Dermis blood vessel endothelial cell (primary cell): ENCODE measurements at places on chromosomes 13 and 19. TPM values are rescaled to one million over a fixed set of nuclear protein-coding genes. Genes with fewer than 3 reads are reported as not detected.

DNA sequence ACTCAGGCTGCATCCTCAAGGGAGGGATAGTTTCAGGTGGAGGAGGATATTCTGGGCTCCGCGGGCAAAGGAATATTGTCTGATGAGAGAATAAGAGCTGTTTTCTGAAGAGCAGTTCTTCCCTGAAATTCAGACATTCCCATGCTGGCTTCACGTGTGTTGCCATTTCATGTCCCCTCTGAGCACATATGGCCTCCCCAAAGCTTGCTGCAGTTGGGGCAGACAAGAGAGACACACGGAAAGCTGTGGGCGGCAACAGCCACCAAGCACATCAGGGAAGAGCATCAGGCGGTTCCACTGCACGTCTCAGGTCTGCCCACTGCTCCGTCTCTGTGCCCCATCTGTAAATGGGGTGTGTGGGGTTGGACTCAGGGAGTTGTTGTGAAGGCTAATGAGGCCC, 247.5 kb upstream of the TSHZ3 start:
- DNase-seq = no peak

- DNase-seq = no peak
Observed at GRCh38 chr13:94610475-94610874, 8.8 kb downstream of the GPR180 start.

Gene SPHK2
- 8.8 and 12.6 TPM in 2 replicates for total RNA-seq

DNA sequence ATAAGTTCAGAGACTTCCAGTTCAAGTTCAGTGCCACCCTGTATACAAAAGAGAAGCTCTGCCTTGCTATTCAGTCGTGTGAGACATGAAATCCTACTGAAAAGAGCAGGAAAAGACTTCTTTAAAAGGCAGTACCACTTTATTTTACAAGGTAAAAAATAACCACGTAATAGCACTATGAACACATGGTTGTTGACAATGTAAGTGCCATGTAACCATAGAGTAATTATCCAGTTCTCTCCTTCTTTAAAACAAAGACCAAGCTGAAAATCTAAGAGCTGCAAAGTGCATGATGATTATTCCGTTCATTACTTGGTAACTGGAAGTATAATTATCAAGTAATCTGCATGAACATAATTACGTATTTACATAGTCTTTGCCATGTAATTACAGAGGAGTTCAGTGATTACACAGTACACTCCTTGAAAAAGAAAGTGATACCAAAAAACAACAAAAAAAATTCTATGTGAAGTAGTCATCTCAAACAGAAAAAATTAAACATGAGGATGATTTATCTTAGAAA, 288.7 kb downstream of the EFNB2 start:
- DNase-seq = no peak

Gene ZNF564
- total RNA-seq = 8.4 and 13.3 TPM in 2 replicates

DNA sequence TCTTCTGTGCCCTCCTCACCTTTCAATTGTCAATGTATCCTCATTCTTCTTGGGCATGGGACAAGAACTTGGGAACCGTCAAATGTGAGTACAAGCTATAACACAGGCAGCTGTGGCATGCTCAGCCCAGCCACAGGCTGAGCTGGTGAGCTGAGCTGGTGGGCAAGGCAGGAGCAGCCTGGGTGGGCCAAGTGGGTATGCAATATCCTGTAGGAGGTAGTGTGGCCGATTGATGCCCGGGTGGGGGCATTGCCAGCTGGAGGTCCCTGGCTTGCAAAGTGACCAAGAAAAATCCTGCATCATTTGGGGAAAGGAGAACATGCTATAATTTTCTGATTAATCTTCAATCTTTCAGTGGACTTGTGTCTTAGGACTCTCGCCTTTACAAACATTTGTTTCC, 507.2 kb upstream of the SLC10A2 start:
- DNase-seq = no peak

DNA sequence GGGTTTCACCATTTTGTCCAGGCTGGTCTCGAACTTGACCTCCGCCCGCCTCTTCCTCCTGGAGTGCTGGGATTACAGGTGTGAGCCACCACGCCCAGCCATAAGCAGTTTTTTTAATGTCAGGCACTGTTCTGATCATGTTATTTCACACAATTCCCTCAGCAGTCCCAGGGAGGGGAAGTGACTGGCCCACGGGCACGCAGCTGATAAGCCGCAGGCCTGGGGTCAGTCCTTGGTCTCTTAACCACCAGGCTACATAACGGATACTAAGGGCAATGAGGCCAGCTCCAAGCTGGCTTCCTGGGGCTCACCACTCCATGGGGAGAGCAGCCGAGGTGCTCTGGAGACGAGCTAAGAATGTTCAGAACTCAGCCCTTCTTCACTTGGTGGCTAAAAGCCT, 13.5 kb downstream of the BRSK1 start:
- DNase-seq = no peak

DNA sequence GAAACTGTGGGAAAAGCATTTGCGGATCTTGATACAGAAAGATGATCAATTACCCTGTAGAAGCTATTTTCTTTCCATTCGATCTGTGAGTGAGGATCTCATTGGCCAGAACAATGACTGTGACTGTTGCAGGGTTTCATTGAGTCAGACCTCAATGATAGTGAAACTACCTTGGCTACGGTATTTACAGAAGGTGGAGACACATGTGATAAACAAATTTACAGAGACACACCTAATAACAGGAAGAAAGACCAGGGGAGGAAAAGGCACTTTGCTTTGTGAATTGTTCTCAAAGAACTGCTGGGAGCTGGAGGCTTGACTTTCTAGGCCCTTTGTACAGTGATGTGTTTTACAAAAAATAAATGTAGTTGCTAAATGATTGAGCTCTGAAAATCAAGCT, 19.9 kb upstream of the ARGLU1 start:
- no peak for DNase-seq

Gene TCF3
- total RNA-seq = 94.1 and 144 TPM in 2 replicates

Gene SOX1
- total RNA-seq = not detected in 2 replicates

GRCh38 chr13:27793507-27794367, 1.5 kb downstream of the GSX1 start:
- no peak for DNase-seq

GRCh38 chr13:78197231-78197630, 278.6 kb upstream of the EDNRB start:
- no peak for DNase-seq

- DNase-seq = no peak
Observed at GRCh38 chr13:22061371-22061805, 390.5 kb downstream of the FGF9 start.

- DNase-seq = peak; percentile 57
Observed at GRCh38 chr19:7497292-7497691, 8.5 kb upstream of the PEX11G start.

GRCh38 chr19:45168767-45169351, 8.1 kb upstream of the NKPD1 start:
- DNase-seq = no peak

- peak; percentile 58 for DNase-seq
Observed at GRCh38 chr19:46515879-46516350, 20.2 kb upstream of the PNMA8B start.

Gene EBI3
- total RNA-seq = 0.47 and 3.1 TPM in 2 replicates

GRCh38 chr13:27643334-27644132, 21.8 kb downstream of the POLR1D start:
- no peak for DNase-seq

DNA sequence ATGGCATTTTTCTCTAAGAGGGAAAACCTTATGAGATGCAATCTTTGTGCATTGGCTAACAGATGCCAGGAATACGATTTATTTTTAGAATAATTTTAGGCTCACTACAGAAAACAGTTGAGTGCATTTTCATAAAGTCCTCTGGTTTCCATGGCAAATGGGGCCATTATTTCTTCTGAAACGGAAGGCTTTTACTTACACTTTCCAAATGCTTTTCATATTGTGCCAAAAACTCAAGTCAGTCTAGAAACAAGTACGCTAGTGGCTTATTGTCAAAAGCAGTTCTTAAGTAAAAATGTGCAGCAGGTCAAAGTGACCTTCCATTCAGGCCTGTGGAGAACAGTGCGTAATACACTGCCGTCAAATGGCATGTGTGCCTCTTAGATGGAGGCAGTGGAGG, 628.7 kb downstream of the EFNB2 start:
- DNase-seq = no peak

- DNase-seq = peak; percentile 50
Observed at GRCh38 chr19:489418-490196, 6.7 kb upstream of the MADCAM1 start.

- no peak for DNase-seq
Observed at GRCh38 chr13:111791131-111791530, 275.8 kb upstream of the SOX1 start.

DNA sequence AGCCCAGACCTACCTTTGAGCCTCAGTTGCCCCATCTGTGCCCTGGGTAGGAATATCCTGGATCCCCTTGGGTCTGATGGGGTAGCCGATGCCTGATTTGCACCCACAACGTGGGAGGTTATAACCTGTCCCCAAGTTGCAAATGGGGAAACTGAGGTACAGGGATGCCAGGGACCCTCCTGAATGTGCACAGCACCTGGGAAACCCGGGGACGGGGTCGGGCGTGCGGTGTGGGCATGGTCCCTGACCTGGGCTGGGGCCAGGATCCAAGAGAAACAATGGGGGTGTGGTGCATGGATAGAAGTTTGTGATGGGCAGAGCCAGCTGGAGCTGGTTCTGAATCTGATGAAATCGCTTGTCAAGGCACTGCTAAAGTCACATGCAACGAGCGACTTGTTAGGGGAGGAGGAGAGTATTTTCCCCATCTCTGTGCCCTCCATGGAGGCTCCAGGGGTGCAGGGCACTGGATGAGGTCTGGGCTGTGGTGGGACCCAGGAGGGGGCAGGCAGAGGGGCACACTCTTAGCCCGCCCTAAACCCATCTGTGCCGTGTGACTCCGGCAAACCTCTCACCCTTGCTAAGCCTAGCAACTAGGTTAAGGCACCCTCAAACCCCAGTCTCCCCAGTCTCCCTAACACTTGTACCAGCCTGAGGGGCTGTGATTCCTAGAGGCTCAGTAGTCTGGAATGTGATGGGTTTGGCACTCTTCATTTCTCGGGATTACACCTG, 749 bp downstream of the GDF15 start:
- DNase-seq = peak; percentile 38

Gene SLC6A16
- 0.28 and 1.0 TPM in 2 replicates for total RNA-seq

GRCh38 chr13:101915755-101916107, 463.3 kb downstream of the ITGBL1 start:
- no peak for DNase-seq

- DNase-seq = no peak
Observed at GRCh38 chr19:3508771-3509535, 2.8 kb downstream of the FZR1 start.

DNA sequence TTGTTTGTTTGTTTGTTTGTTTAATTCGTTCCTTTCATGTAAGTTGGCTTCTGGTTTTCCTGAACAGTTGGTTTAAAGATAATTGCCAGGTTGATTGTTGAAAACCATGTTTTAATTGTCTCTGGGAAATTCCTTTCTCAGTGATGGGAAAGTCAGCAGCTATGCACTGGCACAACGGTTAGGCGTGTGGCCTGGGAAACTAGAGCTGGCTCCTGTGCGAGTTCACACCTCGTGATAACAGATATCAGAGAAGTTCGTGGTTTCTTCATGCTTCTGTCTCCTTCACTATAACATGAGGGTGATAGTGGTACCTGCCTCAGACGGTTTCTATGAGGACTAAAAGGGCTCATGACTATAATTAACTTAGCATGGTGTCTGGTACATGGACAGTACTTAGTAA, 153.5 kb downstream of the STK24 start:
- DNase-seq = no peak

GRCh38 chr13:25689539-25689938, 317.8 kb downstream of the ATP8A2 start:
- DNase-seq = no peak
